ENCODE measurements at places on chromosomes 13 and 19. TPM values are rescaled to one million over a fixed set of nuclear protein-coding genes. Genes with fewer than 3 reads are reported as not detected.

GRCh38 chr13:97517967-97518366 is 84.0 kb downstream of the RAP2A start:
- DNase-seq: no peak
- H3K27ac ChIP-seq: no peak overlapping the region
- H3K4me3 ChIP-seq: no peak overlapping the region

- peaks cover 6% of the 10 kb centered on the region for H3K36me3 ChIP-seq
- no peak overlapping the region for H3K4me3 ChIP-seq
- no peaks in the 10 kb centered on the region for H3K27me3 ChIP-seq
- no peak overlapping the region for H3K27ac ChIP-seq
Observed at GRCh38 chr19:2869618-2870017, 2.5 kb downstream of the ZNF556 start.

DNA sequence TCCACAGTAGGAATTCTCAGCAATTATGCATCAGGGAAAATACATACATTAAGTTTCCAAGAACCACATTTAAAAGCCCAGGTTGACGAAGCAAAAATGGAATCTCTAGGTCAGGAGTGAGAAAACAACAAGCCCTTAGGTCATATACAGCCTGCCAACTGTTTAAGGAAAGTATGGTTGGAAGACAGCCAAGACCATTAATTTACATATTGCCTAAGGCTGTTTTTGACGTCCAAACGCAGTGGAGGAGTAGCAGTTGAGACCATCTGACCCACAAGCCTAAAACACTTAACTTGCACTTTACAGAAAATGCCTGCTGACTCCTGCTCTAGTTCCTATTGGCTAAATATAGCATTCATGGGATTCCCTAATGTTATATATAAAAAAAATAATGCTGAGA is 299.0 kb downstream of the ITGBL1 start:
- H3K36me3 ChIP-seq: no peaks in the 10 kb centered on the region
- H3K4me1 ChIP-seq: peaks cover 14% of the 10 kb centered on the region
- DNase-seq: peak; percentile 93

Gene CPAMD8
- 2.3 TPM for total RNA-seq

Gene PIAS4
- total RNA-seq: 15.1 TPM

Gene ZNF808
- 18.2 TPM for total RNA-seq
